IMR-90 (cell line): ENCODE measurements at places on chromosomes 4 and X. TPM values are rescaled to one million over a fixed set of nuclear protein-coding genes. Genes with fewer than 3 reads are reported as not detected.

- H3K27me3 ChIP-seq = peaks cover 3% of the 10 kb centered on the region
- H3K4me1 ChIP-seq = no peaks in the 10 kb centered on the region
- H3K4me3 ChIP-seq = no peak overlapping the region
- no peaks in the 10 kb centered on the region for H3K36me3 ChIP-seq
- peak; percentile 36 for DNase-seq
These were observed 80.1 kb downstream of the ANAPC4 start for GRCh38 chr4:25457053-25457715.

The PLS3 gene
- total RNA-seq = 252 and 370 TPM in 2 replicates

The EXOC1L gene
- not detected in 2 replicates for total RNA-seq

The ZFP92 gene
- under 0.01 TPM in 2 replicates for total RNA-seq

The GRK4 gene
- total RNA-seq = 1.6 and 1.7 TPM in 2 replicates

DNA sequence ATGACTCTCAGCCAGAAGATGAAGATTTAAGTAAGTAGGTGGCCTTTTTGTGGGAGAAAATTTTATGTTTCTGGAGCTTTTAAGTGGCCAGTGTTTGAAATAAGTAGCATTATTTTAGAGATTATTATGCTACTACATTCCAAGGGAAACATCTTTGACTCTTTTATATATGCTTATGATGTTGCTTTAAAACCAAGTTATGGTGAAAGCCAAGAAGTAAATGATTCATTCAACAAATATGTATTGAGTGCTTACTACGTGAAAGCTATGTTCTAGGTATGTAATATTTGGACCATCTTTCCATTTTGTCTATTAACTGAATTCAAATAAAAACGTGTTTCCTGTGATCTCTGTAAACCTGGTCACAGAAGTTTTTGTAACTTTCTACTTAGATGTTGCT is 58.3 kb downstream of the ZFX start:
- DNase-seq = peak; percentile 68
- peaks cover 38% of the 10 kb centered on the region for H3K36me3 ChIP-seq
- no peak overlapping the region; the same call in 1 of the 2 replicates for H3K27ac ChIP-seq
- H3K4me3 ChIP-seq = no peak overlapping the region

The GAR1 gene
- total RNA-seq = 1.1 and 4.4 TPM in 2 replicates

The MAOB gene
- 0.28 and 0.36 TPM in 2 replicates for total RNA-seq

- H3K4me1 ChIP-seq = no peaks in the 10 kb centered on the region
- no peak overlapping the region for H3K27ac ChIP-seq
- 0 out of 2 replicates have a peak, but pooled peaks cover 2% of the 10 kb centered on the region for H3K27me3 ChIP-seq
- no peaks in the 10 kb centered on the region for H3K36me3 ChIP-seq
These were observed 91.4 kb upstream of the MAD2L1 start for GRCh38 chr4:120158046-120158445.

GRCh38 chrX:71870208-71871098 is 40.2 kb upstream of the NHSL2 start:
- peaks cover 17% of the 10 kb centered on the region for H3K27me3 ChIP-seq
- no peaks in the 10 kb centered on the region for H3K36me3 ChIP-seq
- H3K27ac ChIP-seq = no peak overlapping the region
- H3K4me1 ChIP-seq = no peaks in the 10 kb centered on the region

DNA sequence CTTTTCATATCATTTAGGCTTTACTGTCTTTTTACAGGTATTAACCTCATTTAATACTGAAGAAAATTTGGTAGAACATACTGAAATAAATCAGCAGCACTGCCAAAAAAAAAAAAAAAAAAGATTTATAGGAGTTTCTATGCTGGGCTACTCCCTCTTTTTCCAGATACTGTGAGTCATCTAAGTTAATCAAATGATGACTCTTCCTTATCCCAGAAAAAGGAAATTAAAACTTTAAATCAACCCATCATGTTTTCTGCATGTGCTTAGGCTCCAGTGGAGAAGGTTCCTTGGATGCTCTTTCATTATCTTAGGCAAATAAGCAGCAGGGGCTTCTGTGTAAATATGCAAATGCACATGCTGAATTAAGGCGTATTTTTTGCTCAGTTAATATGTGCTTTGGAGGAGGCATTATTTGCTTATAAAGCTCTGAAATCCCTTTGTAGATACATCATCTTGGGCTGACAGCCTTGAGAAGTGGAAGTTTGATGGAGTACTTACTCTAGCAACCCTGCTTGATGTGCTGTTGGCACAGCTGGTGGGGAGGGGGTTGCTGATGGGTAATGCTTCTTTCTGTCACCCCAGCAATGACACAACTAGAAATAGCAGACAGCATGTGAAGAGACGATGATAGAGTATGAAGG is 136.1 kb downstream of the C4orf33 start:
- no peaks in the 10 kb centered on the region for H3K36me3 ChIP-seq
- no peaks in the 10 kb centered on the region for H3K4me1 ChIP-seq
- DNase-seq = no peak
- no peak overlapping the region for H3K27ac ChIP-seq

GRCh38 chrX:129665916-129666644 is 11.3 kb upstream of the APLN start:
- peaks cover 5% of the 10 kb centered on the region for H3K4me1 ChIP-seq
- H3K27me3 ChIP-seq = no peaks in the 10 kb centered on the region
- peak; percentile 75 for DNase-seq

DNA sequence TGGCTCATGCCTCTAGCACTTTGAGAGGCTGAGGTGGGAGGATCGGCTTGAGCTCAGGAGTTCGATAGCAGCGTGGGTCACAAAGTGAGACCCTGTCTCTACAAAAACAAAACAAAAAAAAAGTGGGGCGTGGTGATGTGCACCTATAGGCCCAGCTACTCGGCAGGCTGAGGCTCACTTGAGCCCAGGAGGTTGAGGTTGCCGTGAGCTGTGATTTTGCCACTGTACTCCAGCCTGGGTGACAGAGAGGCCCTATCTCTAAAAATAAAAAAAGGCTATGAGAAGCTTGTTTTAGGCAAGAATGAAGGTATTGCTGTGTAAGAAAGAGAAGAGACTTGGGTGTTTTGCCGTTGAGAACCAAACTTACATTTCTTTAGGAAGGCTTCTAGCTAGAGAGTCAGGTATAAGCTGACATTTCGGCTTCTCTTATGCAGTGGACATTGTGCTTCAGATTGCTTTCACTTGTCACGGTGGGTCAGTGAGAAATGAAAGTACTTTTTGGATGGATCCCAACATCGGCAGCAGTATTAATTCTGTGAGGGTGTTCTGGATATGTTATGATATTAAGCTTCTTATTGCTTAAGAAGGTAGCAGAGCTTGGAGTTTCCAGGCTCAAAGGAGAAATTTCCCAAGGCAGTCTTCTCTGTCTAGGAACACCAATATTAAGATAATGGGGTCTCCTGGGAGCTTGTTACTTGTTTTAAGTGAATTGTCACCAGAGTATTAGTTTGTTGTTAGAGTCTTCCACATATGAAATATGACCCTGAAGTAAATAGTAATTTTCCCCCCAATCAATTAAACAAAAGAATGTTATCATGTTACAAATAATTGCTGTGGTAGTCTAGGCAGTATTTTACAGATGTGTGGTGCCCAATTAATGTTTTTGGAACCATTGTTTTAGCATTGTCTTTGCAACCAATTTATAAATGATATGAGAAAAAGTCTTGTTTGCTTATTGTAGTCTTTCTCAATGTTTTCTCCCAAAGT is 17.6 kb downstream of the TMEM131L start:
- H3K27ac ChIP-seq = no peak overlapping the region
- DNase-seq = peak; percentile 47
- peaks cover 3% of the 10 kb centered on the region; the same call in 1 of the 2 replicates for H3K36me3 ChIP-seq
- H3K4me3 ChIP-seq = no peak overlapping the region
- H3K4me1 ChIP-seq = peaks cover 26% of the 10 kb centered on the region

DNA sequence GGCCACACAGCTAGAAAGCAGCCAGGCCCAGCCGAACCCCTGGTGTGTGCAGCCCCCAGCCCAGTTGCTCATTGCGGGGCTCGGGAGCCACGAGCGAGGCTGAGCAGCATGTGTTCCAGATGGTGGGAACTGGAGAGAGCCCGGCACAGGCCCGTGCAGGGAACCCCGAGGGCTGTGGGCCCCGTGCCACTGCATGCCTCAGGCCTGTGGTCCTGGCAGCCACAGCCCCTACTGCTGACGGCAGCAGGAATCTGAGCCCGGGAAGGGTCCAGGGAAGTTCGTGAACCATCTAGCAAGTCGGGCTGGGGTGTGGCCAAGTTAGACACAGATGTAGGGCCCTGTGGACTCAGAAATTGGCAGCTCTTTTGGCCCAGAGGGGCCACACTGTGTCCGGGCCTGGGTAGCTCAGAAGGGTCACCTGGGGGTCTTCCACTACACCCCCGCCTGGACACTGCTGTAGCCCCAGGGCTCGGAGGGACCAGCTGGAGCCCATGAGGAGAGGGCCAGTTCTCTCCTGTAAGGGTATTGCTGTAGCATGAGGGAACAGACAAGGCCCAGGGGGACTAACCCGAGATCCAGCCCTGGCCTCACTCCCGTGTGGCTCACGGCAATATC is 12.1 kb downstream of the HTRA3 start:
- H3K27ac ChIP-seq = no peak overlapping the region
- no peaks in the 10 kb centered on the region for H3K27me3 ChIP-seq
- H3K36me3 ChIP-seq = no peaks in the 10 kb centered on the region
- H3K4me1 ChIP-seq = peaks cover 23% of the 10 kb centered on the region
- peak; percentile 74 for DNase-seq

DNA sequence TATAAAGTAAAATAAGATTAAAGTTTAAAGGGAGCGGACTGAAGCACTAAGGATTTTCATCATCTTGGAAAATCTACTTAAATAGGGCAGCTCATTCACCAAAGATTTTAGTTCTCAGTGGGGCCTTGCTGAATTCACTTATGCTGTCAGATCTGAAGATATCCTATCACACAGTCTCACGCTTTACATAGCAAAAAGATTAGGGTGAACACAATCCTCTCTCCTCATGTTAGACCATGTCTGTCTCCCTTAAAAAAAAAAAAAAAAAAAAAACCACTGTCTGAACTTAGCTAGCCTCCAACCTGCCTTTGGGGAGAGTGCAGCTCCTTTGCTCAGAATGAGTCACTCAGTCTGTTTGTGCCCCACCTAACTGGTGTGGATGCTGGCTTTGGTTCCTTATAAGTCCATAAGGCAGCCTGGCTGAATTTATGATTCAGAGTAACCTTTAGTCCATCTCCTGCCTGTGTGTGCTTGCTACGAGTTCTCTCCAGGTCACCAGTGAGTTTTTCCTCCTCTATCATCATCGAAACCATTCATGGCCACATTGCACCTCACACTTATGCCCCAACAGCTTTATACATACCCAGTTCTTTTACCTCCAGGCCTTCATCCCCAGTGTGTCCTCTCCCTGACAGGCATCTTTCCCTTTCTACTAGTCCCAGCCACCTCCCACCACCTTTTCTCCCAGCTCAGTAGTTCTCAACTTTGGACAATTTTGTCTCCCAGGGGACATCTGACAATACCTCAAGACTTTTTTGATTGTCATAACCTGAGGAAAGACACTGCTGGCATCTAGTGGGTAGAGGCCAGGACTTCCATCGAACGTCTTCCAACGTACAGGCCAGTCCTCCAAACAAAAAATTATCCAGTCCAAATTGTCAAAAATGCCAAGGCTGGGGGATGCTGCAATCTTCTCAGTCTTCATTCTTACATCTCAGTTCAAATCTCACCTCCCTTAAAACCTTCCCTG is 220.7 kb upstream of the EMCN start:
- H3K36me3 ChIP-seq = no peaks in the 10 kb centered on the region
- no peak overlapping the region for H3K4me3 ChIP-seq
- no peaks in the 10 kb centered on the region for H3K4me1 ChIP-seq
- DNase-seq = peak; percentile 68
- H3K27me3 ChIP-seq = no peaks in the 10 kb centered on the region
- H3K27ac ChIP-seq = no peak overlapping the region

DNA sequence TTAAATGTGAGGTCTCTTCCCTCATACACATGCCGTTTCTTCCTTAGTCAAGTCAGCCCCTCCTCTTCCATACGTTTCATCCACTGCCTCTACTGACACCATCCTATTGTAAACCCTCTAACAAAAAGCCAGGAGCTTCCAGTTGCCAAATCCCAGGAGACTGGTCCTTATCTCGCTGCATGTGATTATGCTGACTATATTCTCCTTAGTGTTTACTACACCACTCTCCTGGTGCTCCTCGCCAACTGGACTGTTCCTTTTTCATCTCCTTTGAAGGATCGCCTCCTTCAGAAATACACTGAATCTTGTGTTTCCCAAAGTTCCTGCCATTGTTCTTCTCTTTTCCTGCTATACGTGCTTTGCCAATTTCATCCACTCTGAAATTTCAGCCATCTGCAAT is 27.7 kb downstream of the MAML3 start:
- H3K27ac ChIP-seq = no peak overlapping the region
- peaks cover 2% of the 10 kb centered on the region; the same call in 1 of the 2 replicates for H3K4me1 ChIP-seq
- H3K4me3 ChIP-seq = no peak overlapping the region
- no peaks in the 10 kb centered on the region for H3K27me3 ChIP-seq
- no peak for DNase-seq

DNA sequence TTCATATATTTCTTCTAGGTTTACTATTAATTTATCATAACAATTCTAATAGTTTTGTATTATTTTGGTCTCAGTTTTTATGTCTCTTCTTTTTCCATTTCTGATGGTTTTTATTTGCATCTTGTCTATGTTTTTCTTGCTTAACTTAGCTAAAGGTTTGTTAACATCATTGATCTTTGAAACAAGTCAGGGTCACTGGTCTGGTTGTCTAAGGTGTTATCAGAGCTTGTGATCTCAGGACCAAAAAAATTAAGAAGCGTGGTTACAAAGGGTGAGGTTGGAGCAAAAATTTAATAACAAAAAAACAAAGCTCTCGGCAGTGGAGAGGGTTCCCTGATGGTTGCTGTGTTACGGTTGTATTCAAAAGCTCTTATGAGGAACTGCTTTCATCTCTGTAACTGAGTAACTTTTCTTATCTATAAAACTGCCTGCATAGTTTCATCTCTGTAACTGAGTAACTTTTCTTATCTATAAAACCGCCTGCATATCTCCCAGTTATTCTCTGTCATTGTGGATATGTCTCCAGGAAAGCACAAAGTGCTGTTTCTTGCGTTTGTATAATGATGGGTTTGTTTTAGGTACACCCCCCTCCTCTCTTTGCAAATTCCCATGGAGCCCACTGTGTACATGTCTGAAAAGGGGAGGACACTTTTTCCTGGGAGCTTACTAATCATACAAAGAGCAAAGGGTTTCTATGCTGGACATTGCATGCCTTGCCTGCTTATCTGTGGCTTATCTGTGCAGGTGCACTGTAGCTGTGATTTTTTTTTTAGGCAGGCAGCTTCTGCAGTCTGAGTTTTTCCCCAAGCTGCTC is 62.4 kb upstream of the UGT2B15 start:
- no peaks in the 10 kb centered on the region for H3K27me3 ChIP-seq
- no peak overlapping the region for H3K27ac ChIP-seq
- no peaks in the 10 kb centered on the region for H3K36me3 ChIP-seq
- no peaks in the 10 kb centered on the region for H3K4me1 ChIP-seq

The MXRA5 gene
- 1.1 TPM in 2 replicates for total RNA-seq

The RAI2 gene
- total RNA-seq = not detected in 2 replicates

GRCh38 chrX:21373637-21374162 is 518 bp upstream of the CNKSR2 start:
- DNase-seq = no peak
- no peaks in the 10 kb centered on the region for H3K36me3 ChIP-seq

The BEX1 gene
- 0.18 TPM in 1 of 2 replicates, not detected in the other for total RNA-seq

- no peak overlapping the region for H3K27ac ChIP-seq
- H3K4me1 ChIP-seq = no peaks in the 10 kb centered on the region
- DNase-seq = peak; percentile 73
- no peaks in the 10 kb centered on the region for H3K27me3 ChIP-seq
- H3K36me3 ChIP-seq = no peaks in the 10 kb centered on the region
These were observed 48.4 kb downstream of the IL15 start for GRCh38 chr4:141684785-141685184.

GRCh38 chr4:35052546-35052945 is 1191.8 kb downstream of the ARAP2 start:
- no peak overlapping the region for H3K27ac ChIP-seq
- no peaks in the 10 kb centered on the region for H3K4me1 ChIP-seq
- H3K27me3 ChIP-seq = no peaks in the 10 kb centered on the region

GRCh38 chr4:27692158-27692557 is 831.5 kb downstream of the STIM2 start:
- H3K36me3 ChIP-seq = no peaks in the 10 kb centered on the region
- no peaks in the 10 kb centered on the region for H3K27me3 ChIP-seq
- H3K4me1 ChIP-seq = no peaks in the 10 kb centered on the region
- DNase-seq = peak; percentile 29
- no peak overlapping the region for H3K27ac ChIP-seq
- no peak overlapping the region for H3K4me3 ChIP-seq
